ENCODE measurements at places on chromosomes 13 and 19. TPM values are rescaled to one million over a fixed set of nuclear protein-coding genes. Genes with fewer than 3 reads are reported as not detected.

The PRODH2 gene
- total RNA-seq, result not detected

DNA sequence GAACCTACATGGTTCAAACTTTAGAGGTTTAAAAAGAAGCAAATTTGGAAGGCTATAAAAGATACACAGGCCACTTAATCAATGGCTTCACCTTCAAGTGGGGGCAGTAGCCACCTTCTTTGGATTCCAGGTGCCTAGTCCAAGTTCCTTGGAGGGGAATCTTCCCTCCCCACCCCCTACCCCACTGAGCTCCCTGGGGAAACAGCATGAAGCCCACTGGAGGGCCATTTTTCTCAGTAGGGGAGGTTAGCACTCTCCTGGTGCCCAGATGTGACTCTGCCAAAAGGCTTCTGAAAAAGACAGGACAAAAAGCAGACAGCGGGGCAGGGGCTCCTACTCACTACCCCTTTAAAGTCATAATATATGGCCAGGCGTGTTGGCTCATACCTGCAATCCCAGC lies 93.9 kb downstream of the KCTD15 start:
- DNase-seq, result no peak

GRCh38 chr19:33235996-33236350 lies 10.3 kb upstream of the SLC7A10 start:
- DNase-seq, result no peak

- no peak for DNase-seq
These were observed 86.4 kb downstream of the CCNA1 start for GRCh38 chr13:36518707-36519106.

- no peak for DNase-seq
These were observed 93.8 kb upstream of the ARHGEF7 start for GRCh38 chr13:111021270-111021669.

- no peak for DNase-seq
These were observed 8.8 kb downstream of the METTL21C start for GRCh38 chr13:102686024-102686423.

DNA sequence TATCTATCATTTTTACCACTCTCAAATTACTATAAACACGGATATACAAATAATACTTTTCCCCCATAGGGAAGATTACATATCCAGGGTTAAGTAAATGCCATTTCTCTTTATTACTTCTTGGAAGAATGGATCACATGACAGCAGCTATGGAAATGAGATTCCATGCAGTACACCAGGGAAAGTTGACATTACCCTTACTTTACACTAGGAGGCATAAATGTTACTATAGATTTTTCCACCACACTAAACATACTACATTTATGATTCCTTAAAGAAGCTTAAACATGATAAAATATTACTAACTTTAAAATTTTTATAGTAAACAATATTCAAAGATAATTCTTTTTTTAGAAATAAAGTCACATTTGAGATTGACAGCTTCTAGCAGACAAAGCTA lies 611.4 kb downstream of the PCDH9 start:
- DNase-seq, result peak; percentile 28

Measured in foreskin keratinocyte (primary cell).